Large intestine (tissue), 12 donors: ENCODE measurements at places on chromosomes 6 and 20. TPM values are rescaled to one million over a fixed set of nuclear protein-coding genes. Genes with fewer than 3 reads are reported as not detected.
A peak's percentile ranks its signal among the peaks of the same experiment; 100 is the strongest.

The MDFI gene
- 22.1 TPM for polyA plus RNA-seq

The TMEM151B gene
- 3.2 TPM for polyA plus RNA-seq

The SCRT2 gene
- polyA plus RNA-seq = 0.01 TPM

The GPLD1 gene
- polyA plus RNA-seq = 2.2 TPM

GRCh38 chr6:49462599-49462926, 490 bp downstream of the MMUT start:
- DNase-seq = no peak

DNA sequence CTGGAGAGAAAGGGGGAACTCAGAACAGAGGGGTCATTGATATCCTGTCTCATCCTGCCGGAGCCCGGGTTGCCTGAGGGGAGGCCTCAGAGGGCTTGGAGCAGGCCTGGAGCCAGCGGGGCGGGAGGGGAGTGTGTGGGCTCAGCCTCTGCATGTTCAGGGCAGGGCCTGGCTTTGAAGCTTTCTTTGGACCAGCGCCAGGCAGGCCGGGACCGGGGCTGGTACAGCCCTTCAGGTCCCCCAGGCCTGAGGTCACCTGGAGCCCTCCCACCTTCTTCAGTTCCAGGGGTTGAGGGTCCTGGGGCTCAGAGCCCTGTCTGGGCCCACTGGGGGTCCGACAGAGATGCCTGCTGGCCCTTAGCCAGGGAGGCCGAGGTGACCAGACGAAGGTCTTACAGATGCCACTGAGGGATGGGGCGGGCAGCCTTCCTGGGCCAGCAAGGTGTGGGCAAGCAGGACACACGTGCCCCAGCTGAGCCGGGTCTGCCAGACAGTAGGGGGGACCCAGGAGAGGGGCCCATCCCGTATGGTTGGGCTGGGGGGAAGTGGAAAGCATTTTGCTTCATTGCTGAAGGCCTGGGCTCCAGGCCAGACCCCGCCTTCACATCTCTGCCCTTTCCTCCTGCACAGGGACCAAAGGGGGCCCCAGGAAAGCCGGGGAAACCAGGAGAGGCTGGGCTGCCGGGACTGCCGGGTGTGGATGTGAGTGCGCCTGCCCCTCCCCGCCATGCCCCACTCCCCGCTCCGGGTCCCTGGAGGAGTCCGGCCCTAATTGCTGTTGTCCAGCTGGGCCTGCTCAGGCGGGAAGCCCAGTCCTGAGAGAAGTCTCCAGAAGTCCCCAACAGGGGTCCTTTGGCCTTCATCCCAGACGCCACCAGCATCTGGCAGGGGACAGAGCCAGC, 2.0 kb downstream of the COL9A3 start:
- peak; percentile 63 for DNase-seq

DNA sequence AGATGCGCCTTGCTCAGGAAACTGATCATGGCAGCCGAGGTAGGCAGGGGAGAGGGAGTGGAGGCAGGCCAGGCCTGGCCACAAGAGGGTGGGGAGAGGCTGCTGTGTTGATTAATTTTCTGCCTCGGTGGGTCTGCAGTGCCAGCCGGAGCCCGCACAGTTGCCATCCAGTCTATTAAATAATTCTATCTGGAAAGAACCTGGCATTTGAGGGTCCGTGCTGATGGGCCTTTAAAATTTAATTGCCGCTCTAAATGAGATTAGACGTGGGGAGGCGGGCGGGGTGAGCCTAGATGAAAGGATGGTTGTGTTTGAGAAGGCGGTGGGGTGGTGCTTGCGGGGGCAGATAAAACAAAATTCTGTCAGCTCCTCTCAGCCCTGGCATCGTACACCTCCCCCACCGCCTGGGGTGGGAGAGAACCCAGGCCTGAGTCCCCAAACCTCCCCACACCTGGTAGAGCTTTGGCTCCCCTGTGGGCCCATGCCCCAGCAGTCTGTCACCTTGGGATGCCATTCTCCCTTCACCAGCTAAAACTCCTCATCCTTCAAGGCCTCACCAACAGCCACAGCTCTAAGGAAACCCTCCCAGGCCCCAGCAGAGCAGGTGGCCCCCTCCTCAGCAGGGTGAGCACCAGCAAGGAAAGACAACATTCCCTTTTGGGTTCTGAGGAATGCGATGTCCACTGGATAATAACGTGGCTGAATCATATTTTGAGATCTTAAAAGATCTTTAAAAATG, 167.3 kb downstream of the GRM4 start:
- no peak for DNase-seq

GRCh38 chr20:63641146-63641791, 12.0 kb downstream of the STMN3 start:
- DNase-seq = peak; percentile 29

DNA sequence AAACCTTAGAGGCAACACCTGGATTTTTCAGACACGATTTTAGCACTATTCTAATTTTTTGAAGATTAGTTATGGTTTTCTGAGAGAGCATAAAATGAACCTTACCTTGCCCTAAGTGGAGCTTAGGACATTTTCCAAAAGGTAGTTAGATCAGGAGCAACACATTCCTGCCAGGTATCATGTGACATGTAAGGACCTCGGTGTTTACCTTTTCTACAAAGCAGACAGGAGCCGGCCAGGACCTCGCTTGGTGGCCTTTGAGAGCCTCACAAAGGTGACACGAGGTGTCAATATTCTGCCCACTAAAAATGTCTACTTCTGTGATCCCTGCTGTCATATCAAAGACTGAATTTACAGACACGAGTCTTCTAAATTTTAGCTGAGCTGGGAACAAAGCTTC, 174.9 kb downstream of the SMOC2 start:
- DNase-seq = no peak

GRCh38 chr6:113774127-113774825, 82.9 kb upstream of the MARCKS start:
- no peak for DNase-seq

- no peak for DNase-seq
Measured at GRCh38 chr6:154989448-154989847, 5.7 kb upstream of the TIAM2 start.

DNA sequence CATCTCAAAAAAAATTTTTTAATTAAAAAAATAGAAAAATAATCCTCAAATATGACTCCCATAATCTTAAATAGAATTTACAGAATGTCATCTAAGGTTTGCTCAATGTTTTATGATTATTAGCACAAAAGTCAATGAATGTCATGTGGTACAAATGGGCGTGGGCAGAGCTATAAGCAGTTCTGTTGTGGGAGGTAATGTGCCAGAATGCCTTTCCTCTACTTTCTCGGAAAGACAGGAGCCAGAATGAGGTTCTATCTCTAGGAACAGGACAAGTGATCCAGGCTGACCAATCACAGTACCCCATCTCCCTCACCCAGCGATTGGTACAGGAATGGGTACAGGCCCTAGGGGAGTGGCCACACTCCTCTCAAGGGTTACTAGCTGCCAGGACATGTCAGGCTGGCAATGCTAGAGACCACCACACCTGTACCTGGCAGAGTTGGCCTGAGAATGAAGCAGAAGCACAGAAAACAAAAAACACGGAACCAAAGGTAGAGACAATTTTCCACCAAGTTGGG, 15.1 kb downstream of the RALGAPA2 start:
- DNase-seq = peak; percentile 48

DNA sequence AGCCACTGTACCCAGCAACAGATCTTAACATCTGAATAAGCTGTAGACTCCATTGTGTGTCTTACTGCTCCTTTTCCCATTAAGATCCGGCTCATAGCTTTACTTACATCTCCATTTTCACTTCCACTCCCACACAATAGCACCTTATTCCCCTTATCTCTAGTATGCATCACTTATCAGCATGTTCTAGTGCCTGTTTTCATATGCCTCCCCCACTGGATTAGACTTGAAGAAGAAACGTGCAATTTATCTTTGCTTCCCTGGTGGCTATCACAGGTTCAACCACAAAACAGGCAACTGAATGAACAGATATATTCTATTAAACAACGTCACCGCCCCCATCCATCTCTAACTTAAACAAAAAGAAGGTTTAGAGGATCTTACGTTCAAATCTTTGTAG, 12.1 kb downstream of the SSR1 start:
- DNase-seq = no peak

The MUCL3 gene
- 0.04 TPM for polyA plus RNA-seq

The HBS1L gene
- polyA plus RNA-seq = 47.2 TPM

- no peak for DNase-seq
Measured at GRCh38 chr20:58697867-58698703, 5.5 kb downstream of the NPEPL1 start.

GRCh38 chr6:125678601-125679000, 70.8 kb upstream of the HEY2 start:
- DNase-seq = no peak

The ENPP1 gene
- polyA plus RNA-seq = 9.5 TPM

GRCh38 chr6:38959138-38959537, 89.4 kb upstream of the GLP1R start:
- no peak for DNase-seq

DNA sequence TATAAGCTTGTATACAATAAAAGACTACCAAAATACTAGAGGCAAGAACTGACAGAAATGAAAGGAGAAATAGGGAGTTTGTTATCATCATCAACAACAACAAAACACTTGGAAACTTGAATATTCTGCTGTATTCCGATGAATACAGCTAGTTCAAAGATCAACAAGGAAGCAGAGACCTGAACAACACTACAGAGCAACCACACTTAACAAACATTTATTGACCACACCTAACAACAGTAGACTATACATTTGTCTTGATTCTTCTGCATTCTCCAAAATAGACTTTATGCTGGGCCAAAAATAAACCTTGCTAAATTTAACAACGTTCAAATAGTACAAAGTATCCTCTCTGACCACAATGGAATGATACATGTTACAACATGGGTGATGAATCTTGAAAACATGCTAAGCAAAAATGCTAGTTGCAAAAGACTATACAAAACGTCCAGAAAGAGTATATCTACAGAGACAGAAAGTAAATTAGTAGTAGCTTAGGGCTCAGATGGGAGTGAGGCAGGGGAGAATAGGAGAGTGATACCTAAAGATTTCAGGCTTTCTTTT, 39.1 kb upstream of the PAK5 start:
- no peak for DNase-seq

GRCh38 chr6:162468326-162468725, 259.2 kb downstream of the PRKN start:
- DNase-seq = peak; percentile 23

DNA sequence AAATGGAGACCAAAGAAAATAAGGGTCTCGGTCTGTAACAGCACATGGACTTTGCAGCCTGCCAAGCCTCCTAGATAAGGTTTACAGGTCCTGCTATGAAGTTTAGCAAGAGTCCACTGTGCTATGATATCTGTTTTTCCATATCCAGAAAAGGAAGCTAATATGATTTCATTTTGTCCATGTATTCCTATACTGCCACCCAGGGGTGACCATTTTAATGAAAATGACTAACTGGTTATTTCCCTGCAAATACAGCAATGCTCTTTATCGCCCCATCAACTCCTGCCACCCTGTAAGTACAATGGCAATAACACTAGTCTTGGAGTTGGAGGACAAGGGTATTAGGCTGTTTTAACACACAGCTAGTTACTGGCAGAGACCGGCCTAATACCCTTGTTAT, 115.2 kb upstream of the GLP1R start:
- DNase-seq = peak; percentile 76

- DNase-seq = no peak
Measured at GRCh38 chr6:133314947-133315346, 73.8 kb downstream of the EYA4 start.

- no peak for DNase-seq
Measured at GRCh38 chr6:150145830-150146229, 3.0 kb downstream of the PPP1R14C start.

DNA sequence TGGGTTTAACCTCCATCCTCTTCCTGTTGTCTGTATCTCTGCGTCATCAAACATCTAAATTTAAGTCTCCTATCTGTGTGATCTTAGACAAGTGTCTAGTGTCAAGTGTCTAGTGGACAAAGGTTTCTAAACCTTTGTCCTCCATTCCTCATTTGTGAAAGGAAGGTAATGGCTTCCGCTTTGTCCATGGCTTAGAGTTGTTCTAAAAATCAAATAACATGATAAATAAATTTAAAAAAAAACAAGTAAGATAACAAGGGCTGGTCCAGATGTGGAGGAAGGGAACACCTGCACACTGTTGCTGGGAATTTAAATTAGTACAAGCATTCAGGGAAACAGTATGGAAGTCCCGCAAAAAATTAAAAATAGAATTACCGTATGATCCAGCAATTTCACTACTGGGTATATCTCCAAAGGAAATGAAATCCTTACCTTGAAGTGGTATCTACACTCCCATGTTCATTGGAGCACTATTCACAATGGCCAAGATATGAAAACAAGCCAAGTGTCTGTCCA, 17.6 kb upstream of the SERPINB1 start:
- DNase-seq = no peak

DNA sequence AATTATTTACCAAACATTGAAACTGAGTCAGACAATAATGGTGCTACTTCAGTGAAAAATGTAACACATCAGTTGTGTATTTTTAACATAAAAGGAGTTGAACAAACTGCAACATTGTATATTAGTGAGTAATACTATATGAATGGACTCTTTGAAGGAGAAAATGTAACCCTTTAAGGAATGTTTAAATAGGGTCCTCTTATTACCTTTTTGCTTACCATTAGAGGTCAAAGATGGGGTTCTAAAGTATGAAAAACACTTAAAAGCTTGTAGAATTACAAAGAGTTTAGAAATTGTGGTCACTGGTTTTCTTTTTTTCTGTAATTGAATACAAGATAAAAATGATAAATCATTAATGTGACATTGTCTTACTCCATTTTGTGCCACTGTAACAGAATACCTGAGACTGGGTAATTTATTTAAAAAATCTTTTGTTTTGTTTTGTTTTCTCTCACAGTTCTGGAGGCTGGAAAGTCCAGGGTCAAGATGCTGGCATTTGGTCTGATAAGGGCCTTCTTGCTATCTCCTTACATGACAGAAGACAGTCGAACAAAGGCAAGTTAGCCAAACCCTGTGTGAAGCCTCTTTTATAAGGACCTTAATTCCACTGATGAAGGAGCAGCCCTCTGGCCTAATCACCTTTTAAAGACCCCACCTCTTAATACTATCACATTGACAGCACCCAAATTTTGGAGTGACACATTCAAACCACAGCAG, 43.2 kb downstream of the SESN1 start:
- DNase-seq = no peak

DNA sequence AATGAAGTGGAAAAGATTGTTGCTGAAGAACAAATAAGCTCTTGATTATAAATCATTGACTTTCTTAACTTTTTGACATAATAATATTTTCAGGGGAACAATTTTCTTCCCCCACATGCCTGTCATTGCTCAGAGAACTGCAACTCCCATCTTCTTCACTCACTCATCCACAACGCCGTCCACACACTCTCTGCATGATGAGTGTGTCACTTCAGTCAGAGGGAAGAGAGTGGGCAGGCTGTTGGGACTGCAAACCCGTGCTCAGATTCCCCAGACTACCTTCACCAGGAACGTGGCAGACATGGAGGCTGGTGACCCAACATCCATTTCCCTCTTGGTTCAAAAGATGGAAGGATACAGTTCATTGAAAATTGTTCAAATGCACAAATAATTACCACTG, 650.8 kb downstream of the PRKN start:
- DNase-seq = no peak
